Stimulated activated CD4-positive, alpha-beta T cell treated with anti-CD3 and anti-CD28 coated beads, Interleukin-2, amount 100 ng/mL, for 48 hours (primary cell): ENCODE measurements at places on chromosomes 3 and 15.

GRCh38 chr3:127209155-127209839 is 16.4 kb downstream of the PRR23E start:
- DNase-seq = no peak

GRCh38 chr3:40925231-40925630 is 274.1 kb upstream of the CTNNB1 start:
- no peak for DNase-seq

- no peak for DNase-seq
These were observed 72.1 kb downstream of the RFTN1 start for GRCh38 chr3:16441371-16441875.

DNA sequence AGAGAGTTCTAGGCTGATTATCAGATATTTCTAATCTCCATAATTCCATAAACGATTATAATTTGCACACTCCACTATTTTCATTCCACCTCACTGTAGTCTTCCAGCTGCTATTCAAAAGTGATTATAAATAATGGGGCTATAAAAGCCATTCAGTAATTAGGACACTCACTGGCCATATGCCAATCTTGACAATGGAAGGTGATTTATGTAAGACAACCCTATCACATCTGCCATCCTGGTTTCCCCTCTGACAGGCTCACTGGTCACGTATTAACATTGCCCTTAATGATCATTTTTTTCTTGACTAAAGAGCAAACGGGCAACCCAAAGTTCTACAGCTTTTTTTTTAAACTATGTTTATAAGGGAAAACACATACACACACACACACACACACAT is 402.4 kb downstream of the MAGI1 start:
- no peak for DNase-seq

DNA sequence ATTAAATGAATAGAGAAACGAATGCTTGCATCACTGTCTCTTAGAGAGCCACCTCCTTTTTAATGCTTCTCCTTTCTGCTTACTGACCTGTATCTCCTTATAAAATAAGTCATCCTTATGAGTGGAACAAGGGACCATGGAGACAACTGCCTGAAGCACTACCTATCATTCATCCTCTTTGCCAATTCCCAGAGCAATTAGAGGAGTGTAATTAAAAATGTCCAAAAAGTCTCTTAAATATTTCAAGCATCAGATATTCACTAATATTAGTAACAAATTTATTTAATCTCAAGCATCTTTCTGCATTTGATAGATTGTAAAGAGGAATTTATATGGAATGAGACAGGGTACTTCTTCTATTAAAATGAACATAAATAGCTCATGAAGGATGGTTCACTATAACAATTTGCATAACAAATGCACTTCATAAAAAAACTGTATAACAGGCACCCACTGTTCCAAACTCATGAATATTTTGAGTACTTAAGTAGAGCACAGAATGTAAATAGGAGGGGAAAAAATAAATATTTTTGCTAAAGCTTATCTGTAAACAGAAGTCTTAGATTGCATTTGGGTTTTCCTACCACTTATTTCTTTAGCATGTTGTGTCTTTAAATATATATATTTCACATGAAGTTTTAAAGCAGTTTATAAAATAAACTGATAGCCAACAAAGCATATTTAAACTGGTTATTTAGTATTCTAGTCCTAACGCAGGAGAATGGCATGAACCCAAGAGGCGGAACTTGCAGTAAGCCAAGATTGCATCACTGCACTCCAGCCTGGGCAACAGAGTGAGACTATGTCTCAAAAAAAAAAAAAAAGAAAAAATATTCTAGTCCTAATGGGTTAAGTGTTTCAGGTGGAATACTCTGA is 269.3 kb downstream of the TBL1XR1 start:
- DNase-seq = no peak

DNA sequence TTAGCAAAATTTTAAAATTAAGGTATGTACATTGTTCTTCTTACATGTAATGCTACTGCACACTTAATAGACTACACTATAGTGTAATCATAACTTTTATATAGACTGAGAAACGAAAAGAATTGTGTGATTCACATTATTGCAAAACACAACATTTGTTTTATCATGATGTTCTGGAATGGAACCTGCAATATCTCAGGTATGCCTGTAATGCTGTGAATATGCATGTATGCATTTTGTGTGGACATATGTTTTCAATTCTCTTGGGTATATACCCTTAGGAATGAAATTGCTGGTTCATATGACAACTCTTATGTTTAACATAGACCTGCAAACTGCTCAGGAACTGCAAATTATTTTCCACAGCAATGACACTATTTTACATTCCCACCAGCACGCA is 38.6 kb upstream of the TJP1 start:
- no peak for DNase-seq

DNA sequence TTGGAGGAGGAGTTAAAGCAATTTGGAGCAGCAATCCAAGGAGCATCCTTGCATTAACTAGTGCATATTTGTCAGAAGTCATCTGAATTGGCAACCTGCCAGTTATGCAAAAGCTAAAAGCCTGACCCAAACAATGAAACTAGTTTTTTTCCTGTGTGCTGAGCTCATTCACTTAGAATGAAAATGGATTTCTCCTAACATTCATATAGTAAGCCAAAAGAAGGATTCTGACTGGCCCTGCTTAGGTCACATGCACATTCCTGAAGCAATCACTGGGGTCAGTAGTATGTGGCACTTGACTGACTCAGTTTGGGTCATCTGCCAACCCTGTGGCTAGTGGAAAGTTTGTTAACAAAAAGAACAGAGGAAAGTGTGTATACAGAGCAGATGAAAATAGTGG is 30.5 kb downstream of the OXSM start:
- DNase-seq = no peak

- DNase-seq = no peak
These were observed 69.0 kb upstream of the CCDC80 start for GRCh38 chr3:112709911-112710310.

GRCh38 chr3:81024560-81024959 is 736.9 kb downstream of the GBE1 start:
- no peak for DNase-seq

GRCh38 chr15:83922649-83923294 is 268.8 kb downstream of the ADAMTSL3 start:
- no peak for DNase-seq

DNA sequence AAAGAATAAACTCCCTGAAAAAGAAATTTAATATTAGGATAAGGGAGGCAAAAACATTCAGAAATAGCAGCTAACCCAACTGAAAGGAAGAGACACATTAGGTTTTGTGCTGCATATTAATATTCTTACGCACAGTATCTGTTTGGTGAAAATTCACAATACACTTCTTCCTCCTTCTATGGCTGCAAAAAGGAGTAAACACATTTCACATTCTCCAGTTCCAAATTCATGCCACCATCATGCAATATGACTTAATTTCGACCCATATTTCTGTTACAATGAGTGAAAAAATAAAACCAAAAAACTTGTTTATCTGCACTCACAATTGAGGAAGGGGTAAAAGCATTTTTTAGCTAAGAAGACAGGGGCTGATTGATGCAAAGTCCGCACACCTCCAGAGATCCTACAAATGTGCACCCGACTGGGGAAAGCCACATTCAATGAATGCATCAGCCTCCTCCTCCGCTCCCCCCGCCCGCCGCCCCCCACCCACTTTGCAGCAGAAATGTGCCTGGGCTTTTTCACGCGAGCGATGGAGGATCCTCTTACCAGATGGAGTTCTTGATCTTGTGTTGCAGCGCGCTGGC is 1.0 kb downstream of the RFX7 start:
- DNase-seq = peak; percentile 16

DNA sequence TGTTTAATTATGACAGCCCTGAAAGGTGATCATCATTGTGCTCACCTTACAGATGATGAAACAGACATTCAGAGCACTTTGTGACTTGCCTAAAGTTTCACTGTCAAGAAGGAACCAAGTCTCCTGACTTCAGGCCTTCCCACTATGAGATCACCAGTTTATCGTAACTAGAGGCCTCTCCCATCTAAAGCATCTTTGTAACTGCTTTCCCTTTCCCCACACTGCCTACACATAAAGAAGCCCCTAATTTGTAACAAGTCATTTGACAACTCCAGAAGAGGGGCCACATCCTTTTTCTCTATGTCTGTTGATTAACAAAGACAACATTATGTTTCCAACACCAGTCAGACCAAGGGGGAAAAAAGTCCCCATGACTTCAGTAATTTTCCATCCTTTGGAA is 1.1 kb downstream of the KLHL6 start:
- no peak for DNase-seq

DNA sequence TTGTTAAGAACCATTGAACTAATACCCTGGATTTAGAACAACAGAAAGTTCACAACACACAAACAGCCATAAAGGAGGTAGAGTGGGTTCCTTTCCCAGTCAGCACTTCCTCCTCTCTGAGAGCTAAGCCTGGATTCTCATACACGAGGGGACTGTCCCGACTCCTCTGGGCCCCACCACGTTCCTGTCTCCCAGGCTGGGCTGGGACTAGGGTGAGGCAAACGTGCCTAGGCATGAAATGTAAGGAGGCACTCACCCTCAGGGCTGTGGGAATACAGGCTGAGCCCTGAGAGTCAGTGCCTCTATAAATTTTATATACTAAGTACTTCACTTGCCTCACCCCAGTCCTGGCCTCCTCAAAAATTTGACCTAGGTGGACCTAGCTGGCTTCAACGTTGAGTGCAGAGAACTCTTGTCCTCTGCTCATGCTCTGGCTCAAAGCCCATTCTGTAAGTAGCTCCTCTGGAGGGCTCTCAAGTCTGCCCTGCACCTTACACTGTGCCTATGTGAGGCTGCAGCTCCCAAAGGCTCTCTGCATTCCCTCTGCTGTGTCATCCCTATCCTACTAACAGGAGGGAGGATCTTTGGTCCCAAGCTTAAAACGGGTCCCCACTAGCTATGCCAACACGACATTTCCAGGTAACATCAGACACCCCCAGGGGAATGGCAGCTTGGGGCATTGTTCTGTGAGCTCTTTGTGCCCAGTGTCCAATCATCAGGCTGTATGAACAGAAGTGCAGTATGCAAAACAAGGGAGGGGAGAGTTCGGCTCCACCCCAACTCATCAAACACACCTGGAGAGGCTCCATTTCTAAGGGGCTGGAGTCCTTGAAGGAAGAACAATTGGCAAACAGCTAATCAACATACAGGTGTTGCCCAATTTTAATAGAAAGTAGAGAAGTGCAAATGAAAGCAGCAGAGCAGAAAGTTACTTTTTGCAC is 233.2 kb downstream of the RPLP1 start:
- no peak for DNase-seq
